ENCODE measurements at places on chromosomes 11 and 22.
A peak's percentile ranks its signal among the peaks of the same experiment; 100 is the strongest.

DNA sequence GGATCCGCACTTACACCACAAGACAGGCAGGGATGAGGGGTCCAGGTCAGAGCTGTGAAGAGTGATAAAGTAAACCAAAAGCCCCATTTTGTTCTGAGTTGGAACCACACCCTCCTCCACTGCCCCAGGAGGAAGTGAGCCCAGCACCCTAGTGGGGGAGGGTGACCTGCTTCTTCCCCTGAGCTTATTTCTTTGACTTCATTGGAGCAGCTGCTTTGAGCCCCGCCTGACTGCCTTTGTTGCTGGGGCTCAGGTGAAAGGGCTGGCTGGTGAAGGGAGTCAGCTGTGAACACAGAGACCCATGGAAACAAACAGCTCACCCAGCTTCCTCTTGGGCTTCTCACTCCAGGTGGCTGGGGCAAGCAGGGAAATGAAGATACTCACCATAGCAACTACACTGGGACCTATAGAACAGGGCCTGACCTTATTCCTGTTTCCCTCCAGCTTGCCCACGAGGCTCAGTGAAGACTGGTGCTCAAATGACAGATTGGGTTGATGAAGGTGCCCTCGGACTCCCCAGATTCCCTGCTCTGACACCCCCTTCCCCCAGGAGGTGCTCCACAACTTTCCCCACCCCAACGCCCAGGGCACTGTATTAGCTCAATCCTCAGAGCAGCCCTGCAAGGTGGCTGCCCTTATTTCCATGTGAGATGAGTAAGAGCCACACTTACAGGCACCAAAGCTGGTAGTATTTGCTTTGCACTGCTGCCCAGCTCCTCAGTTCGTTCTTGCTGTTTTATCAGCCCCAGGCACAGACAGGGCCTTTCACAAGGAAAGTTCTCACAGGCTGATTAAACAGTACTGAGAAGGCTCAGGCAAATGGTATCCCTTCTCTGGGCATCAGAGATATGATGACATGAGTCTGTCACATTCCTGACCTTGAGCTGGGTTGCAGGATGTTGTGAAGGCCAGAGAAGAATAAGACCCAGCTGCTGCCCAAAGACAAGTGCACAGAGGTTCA is 2.4 kb downstream of the UCP2 start:
- peak; percentile 63 for DNase-seq

GRCh38 chr22:46681010-46681409 is 57.0 kb downstream of the CERK start:
- DNase-seq = no peak

GRCh38 chr11:31875866-31876560 is 64.9 kb upstream of the PAX6 start:
- no peak for DNase-seq

DNA sequence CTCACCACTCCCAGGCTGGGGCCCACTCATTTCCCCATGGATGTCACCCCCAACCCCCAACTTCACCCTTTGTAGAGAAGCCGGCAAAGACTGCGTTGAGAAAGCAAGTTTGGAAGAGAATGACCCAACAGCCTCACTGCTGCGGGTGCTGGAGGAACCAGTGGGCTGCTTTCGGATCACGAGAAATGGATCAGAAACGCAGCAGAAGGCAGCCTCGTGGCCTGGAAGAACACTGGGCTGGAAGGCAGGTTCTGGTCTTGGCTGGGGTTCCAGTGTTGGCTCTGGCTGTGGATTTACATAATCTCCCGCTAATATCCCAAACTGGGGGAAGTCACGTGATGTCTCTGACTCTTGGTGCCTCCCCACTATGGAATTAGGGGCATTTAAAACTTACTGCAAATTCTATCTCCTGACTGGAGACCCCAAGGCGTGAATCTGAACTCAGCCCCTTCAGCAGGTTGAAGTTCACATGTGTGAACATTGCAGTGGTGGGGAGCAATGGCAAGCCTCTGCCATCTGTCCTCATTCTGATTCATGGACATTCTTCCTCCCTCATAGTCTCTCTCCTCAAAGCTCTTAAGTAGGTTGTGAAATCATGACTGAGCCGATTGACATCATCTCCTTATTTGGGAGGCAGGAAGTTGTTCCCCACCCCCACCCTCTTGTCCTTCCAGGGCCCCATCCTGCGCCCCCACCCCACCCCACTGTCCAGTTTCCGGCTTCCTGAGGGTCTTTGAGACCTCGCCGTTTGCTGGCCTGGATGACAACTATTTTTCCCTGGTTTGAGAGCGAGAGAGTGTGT is 37.0 kb upstream of the TIMP3 start:
- DNase-seq = no peak

DNA sequence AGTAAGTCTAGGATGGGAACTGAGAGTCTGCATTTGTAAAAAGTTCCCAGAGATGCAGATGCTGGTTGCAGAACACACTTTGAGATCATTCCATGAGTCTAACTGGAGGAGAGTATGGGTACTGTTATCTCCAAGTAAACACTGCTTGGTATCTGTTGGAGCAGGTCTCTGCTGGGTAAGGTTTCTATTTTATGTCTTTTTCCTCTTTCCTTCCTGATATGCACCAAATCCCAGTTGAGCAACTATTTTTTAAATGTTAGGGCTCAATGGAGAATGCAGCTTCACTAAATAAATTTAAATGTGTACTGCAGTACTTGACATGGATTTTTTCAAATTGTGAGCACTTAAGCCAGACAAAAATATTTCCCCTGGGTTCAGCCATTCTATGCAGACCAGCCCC is 48.5 kb downstream of the BDNF start:
- DNase-seq = no peak

DNA sequence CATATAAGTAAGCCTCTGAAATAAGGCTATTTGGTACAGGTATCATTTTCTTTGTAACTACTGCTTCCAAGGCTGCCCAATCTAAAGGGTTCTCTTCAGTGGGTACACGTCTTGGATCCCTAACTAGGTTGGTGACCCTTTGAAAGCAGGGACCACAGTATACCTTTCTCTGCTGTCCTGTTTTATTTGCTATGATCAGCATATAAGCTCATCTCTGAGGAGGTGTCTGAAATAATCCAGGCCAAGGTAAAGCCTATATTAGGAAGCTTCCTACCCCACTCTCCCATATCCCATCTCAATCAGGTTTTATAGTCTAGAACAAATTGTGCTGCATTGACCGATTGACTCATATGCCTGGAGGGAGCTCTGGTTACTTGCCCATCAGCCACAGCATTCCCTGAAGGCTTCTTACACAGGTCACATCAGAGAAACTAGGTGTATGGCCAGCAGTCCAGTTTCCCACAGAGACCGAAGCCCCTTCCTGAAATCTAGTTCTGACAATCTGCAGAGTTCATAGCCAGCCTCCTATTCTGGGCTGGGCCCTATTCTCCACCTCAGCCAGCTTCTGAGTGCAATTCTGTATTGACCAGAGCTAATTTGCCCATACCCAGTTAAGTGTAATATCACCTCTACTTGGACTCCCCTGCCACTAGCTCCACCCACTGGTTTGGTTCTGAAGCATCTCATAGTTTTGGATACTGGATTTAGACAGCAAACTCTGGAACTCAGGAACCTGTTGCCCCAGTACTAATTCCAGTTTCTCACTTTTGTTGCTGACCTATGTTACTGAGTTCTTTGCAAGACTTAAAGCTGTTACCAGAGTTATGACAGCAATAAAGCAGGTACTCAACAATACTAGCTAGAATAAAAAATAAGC is 62.1 kb upstream of the ARHGAP20 start:
- no peak for DNase-seq
